ENCODE measurements at places on chromosomes 12 and 14.
A peak's percentile ranks its signal among the peaks of the same experiment; 100 is the strongest.

DNA sequence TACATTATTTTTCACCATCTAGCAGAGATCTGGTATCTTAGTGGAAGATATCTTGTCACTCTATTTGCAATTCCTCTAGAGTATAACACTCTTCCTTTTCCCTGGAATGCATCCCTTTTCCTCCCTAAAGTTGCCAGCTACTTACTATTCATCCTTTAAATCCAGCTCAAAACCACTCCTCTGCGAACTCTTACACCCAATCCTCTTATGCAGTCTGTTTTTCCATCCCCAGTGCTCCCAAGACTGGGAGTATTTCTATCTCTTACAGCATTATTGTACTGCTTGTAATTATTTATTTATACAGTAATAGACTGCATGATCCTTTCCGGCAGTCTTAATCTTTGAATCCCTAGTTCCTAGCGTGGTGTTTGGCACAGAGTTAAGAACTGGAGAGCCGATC, 2.9 kb upstream of the SRGAP1 start:
- no peak for DNase-seq
- H3K27me3 ChIP-seq = peaks cover 19% of the 10 kb centered on the region
- peak overlapping the region; percentile 29 for H3K4me3 ChIP-seq
- H3K4me1 ChIP-seq = peaks cover 9% of the 10 kb centered on the region
- H3K36me3 ChIP-seq = peaks cover 2% of the 10 kb centered on the region
- H3K27ac ChIP-seq = no peak overlapping the region

- H3K36me3 ChIP-seq = peaks cover 94% of the 10 kb centered on the region
- no peak overlapping the region for H3K27ac ChIP-seq
- no peaks in the 10 kb centered on the region for H3K27me3 ChIP-seq
- no peak overlapping the region for H3K4me3 ChIP-seq
- no peak for DNase-seq
Observed at GRCh38 chr14:21227981-21228380, 41.3 kb downstream of the HNRNPC start.

GRCh38 chr12:110217996-110218674, 62.9 kb upstream of the ATP2A2 start:
- no peak overlapping the region for H3K4me3 ChIP-seq
- no peak overlapping the region for H3K27ac ChIP-seq
- DNase-seq = no peak
- H3K36me3 ChIP-seq = peaks cover 4% of the 10 kb centered on the region
- no peaks in the 10 kb centered on the region for H3K4me1 ChIP-seq

- H3K4me3 ChIP-seq = no peak overlapping the region
- DNase-seq = no peak
- no peak overlapping the region for H3K27ac ChIP-seq
- no peaks in the 10 kb centered on the region for H3K36me3 ChIP-seq
- no peaks in the 10 kb centered on the region for H3K27me3 ChIP-seq
Observed at GRCh38 chr12:5220835-5221234, 177.2 kb downstream of the KCNA5 start.

DNA sequence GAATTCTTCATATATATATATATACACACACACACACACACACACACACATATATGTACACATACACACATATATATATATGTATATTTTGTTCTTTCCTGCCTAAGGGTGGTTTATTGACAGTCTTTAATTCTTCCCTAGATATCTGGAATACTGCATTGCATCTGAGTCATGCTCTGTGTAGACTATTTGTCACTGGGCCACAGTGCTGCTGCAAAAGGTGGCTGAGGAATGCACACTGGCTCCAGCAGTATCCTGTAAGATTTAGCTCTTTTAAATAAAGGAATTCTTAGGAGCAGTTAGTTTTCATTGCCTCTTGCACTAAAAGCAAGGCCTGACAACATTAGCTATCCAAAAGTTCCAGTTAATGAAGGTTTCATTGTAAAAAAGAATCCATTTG, 200.9 kb downstream of the APAF1 start:
- no peak overlapping the region for H3K4me3 ChIP-seq
- no peaks in the 10 kb centered on the region for H3K36me3 ChIP-seq
- H3K27ac ChIP-seq = no peak overlapping the region
- peaks cover 8% of the 10 kb centered on the region for H3K27me3 ChIP-seq
- no peaks in the 10 kb centered on the region for H3K4me1 ChIP-seq
- no peak for DNase-seq

DNA sequence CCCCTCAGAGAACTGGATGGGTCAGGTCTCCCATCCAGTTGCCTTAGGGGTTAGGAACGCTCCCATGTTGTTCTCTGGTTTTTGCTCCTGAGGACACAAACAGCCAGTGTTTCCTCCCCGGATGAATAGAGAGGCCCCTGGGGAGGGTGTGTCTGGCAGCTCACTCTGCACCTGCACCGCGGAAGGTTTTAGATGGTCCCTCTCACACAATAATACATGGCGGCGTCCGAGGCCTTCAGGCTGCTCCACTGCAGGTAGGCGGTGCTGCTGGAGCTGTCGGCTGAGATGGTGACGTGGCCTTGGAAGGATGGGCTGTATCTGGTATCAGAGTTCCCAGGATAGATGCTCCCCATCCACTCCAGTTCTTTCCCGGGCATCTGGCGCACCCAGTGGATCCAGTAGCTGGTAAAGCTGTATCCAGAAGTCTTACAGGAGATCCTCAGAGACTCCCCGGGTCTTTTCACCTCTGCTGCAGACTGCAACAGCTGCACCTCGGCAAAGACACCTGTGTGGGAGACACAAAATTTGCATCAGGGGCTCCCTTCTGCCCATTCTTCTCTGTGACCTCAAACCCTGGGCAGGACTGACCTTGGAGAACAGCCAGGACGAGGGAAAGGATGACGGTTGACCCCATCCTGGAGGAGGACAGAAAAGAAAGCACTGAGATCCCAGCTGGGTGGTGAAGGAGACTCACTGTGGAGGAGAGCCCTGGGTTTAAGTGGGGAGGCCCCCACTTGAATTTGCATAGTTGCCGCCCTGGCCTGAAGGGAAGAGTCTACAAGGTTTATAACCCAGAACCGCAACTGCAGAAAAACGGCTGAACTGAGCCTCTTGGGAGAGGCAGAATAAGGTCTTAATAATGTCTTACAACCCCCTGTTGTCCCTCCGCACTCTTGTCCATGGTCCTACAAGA, 1324.8 kb downstream of the TMEM121 start:
- H3K4me3 ChIP-seq = peak overlapping the region; percentile 90
- H3K27me3 ChIP-seq = no peaks in the 10 kb centered on the region
- H3K36me3 ChIP-seq = peaks cover 2% of the 10 kb centered on the region
- peaks cover 78% of the 10 kb centered on the region for H3K4me1 ChIP-seq
- peak; percentile 44 for DNase-seq

DNA sequence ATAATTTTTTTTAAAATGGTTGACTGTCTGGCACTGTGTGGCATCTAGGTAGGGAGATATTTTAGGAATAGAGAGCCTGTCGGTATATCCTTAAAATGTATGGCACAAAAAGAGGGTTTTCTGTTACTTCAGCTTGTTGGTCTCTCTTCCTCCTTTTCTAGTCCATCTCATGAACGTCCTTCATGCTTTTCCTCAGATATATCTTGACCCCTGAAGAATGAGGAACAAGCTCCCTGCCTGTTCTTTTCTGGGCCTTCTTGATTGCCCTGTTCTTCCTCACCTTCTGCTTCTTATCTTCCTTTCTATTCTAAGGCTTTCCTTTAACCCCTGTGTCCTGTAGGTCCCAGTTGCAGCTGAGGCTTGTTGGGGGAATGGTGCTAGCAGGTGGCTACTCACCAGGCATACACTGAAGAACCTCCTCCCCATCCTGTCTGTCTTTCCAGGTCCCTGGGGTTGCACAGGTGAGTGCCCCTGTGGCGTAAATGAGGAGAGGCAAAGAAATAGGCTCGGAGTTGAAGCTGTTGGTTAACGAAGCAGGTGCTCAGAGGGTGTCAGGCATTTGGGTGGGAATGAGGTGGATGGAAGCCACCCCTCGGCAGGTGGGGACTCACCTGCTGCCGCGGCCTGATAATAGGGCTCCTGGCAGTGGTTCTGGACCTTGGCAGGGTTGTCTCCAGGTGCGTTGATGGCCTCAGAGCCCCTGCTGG, 7.2 kb upstream of the C1R start:
- H3K36me3 ChIP-seq = peaks cover 21% of the 10 kb centered on the region
- no peak overlapping the region for H3K27ac ChIP-seq
- H3K4me3 ChIP-seq = no peak overlapping the region

GRCh38 chr14:92334050-92334449, 11.1 kb downstream of the SLC24A4 start:
- no peak overlapping the region for H3K27ac ChIP-seq
- no peaks in the 10 kb centered on the region for H3K36me3 ChIP-seq
- no peak overlapping the region for H3K4me3 ChIP-seq
- no peak for DNase-seq
- H3K27me3 ChIP-seq = peaks cover 6% of the 10 kb centered on the region
- no peaks in the 10 kb centered on the region for H3K4me1 ChIP-seq

All from activated B cell treated with CpG ODN at 0.5 μM for 24 hours (primary cell).